ENCODE measurements at places on chromosomes 7 and 10.

DNA sequence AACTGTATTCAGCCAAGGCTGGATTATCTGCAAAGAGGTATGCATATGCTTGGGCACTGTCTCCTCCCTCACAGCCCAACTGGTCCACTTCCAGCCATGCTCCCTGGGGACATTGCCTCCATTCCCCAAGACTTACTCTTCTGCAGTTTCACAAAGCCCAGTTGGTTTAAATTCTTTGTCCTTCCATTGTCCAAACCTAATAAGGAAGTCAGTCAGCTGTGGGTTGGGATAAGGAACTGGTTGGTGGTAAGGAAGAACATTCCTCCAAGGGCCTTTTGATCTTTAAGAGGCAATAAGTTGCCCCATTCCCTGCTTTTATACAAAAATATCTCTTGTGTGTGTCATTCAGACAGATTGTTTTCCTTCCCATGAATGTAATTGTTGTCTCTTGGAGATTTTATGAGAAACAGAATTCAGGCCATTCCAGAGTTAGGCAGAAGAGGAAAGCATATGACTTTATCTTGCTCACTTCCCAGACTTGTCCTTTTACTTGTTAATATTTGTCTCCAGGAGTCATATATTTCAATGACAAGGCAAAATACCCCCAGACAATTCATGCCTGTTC, 673.7 kb downstream of the SUGCT start:
- H3K4me1 ChIP-seq, result no peaks in the 10 kb centered on the region
- no peak overlapping the region for H3K27ac ChIP-seq
- DNase-seq, result no peak
- no peak overlapping the region for H3K4me3 ChIP-seq
- H3K27me3 ChIP-seq, result no peaks in the 10 kb centered on the region

DNA sequence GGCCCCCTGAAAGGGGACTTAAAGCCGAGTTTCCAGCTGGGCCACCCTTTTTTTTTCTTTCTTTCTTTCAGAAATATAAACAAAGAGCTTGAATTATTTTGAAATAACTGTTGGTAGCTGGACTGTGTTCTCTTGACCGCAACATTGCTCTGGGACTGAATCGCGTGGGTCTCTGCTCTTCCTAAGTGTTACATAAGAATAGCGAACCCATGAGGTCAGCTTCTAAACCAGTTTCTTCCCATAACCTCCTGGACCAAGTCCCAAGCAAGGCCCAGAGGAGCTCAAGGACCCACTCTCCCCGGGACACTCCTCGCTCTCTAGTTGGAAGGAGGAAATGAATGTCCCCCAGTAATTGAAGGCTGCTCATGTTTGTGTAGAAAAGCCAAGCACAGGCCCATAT, 91.1 kb downstream of the CXCL12 start:
- no peaks in the 10 kb centered on the region for H3K36me3 ChIP-seq
- peak; percentile 70 for DNase-seq
- no peak overlapping the region for H3K4me3 ChIP-seq
- H3K27me3 ChIP-seq, result no peaks in the 10 kb centered on the region
- no peaks in the 10 kb centered on the region for H3K4me1 ChIP-seq
- peak overlapping the region; percentile 90 for H3K27ac ChIP-seq

DNA sequence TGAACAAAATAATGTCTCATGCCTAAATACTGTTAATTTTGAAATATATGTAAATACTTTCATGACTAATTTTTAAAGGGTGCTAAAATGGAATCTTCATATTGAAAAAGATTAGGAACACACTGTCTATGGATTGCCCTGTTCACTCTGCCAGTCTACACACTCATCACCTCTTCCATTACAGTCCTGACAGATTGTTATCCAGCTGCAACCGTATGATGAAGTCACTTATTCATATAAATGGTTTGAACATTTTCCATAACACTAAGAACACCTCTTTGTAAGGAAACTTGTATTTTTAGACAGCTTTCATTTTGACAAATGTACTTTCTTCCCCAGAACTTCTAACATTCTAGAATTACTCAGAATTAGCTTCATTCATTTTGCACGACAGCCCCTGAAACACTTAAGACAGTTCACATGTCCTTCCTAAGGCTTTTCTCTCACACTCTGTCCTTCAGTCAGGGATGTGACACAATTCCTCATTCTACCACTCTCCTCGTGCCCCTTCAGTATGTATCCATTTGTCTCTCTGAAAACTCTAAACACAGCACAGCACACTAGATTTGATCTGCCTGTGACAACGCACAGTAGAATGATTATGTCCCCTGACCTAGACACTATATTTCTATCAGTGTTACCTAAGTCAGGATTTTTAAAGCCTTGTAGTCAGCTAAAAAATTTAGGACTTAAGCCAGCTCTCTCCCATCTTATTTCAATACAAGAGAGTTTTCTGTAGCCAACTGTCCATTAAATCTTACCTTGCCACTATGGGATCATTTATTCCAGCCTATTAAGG, 71.9 kb downstream of the ORC5 start:
- no peak overlapping the region for H3K27ac ChIP-seq
- no peaks in the 10 kb centered on the region for H3K4me1 ChIP-seq
- no peaks in the 10 kb centered on the region for H3K36me3 ChIP-seq
- DNase-seq, result no peak
- H3K4me3 ChIP-seq, result no peak overlapping the region

DNA sequence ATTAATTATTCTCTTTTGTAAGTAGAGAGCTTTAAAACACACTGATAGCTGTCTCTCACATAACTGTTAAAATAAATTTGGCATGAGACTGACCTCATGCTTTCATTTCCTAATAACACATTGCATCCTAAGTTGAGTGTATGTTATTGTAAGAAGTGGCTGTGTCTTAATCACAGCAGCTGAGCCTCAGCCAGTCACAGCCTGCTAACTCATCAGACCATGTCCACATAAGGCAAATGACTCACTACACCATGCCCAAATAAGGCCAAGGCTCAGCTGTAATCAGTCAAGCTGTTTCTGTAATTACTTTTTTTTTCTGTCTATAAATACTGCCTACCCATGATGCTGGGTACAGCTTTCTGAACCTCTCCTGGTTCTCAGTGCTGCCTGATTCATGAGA, 860.9 kb downstream of the XPNPEP1 start:
- no peak overlapping the region for H3K27ac ChIP-seq
- H3K4me3 ChIP-seq, result no peak overlapping the region
- H3K36me3 ChIP-seq, result no peaks in the 10 kb centered on the region
- H3K4me1 ChIP-seq, result no peaks in the 10 kb centered on the region
- H3K27me3 ChIP-seq, result no peaks in the 10 kb centered on the region
- no peak for DNase-seq

DNA sequence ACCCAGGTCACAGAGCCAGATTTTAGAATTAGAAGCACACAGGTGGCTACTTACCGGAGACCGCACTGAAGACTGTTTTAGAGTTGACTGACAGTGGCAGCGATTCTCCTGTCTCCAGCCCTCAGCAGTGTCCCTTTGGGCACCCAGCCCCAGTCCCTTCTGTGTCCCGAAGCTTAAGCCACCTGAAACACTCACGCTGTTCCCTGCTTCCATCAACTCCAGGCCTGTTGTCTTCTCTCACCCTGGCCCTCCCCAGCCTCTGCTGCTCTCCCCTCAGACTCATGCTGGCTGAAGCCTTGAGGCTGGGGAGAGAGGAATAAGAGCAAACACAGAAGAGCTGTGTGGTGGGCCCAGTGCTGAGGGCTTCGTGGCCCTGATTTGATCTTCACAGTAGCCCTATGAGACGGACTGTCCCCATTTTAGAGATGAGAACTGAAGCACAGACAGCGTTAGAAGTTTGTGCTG, 10.6 kb downstream of the SAP25 start:
- no peaks in the 10 kb centered on the region for H3K36me3 ChIP-seq
- no peak for DNase-seq
- H3K27ac ChIP-seq, result no peak overlapping the region
- no peaks in the 10 kb centered on the region for H3K4me1 ChIP-seq
- H3K4me3 ChIP-seq, result no peak overlapping the region

DNA sequence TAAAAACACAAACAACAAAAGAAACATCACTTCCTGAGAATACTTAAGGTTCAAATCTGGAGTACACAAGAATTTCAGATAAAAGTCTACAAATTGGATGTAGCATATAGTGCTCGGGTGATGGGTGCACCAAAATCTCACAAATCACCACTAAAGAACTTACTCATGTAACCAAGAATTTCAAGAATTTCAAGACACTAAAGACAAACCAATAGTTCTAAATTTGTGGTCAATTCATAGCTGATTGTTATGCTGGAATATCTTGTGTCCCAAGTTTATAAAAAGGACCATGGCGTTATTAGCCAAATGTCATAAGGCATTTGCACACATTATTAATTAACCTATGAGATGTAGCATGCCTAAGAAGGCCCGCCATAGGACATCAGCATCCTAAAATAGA, 1204.1 kb upstream of the AUTS2 start:
- H3K27me3 ChIP-seq, result no peaks in the 10 kb centered on the region
- no peaks in the 10 kb centered on the region for H3K4me1 ChIP-seq
- H3K36me3 ChIP-seq, result no peaks in the 10 kb centered on the region
- no peak overlapping the region for H3K4me3 ChIP-seq
- no peak overlapping the region for H3K27ac ChIP-seq

DNA sequence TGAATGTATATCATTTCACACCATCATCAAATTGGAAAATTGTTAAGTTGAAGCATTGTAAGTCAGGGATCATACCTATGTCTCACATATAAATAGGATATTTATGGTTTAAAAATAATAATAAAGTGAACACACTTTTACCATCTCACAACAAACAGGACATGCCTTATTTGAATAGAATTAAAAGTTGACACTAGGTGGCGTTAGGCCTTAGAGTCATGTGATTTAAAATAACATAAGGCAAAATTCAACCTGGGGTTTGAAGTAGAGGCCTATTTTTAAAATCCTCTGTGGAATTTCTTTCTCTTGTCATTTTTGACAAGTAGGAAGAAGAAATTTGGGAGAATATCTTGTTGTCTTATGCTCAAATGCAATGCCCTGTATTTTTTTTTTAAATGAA, 184.7 kb upstream of the PCDH15 start:
- H3K27me3 ChIP-seq, result no peaks in the 10 kb centered on the region
- H3K4me1 ChIP-seq, result no peaks in the 10 kb centered on the region
- no peak overlapping the region for H3K27ac ChIP-seq
- DNase-seq, result no peak
- no peak overlapping the region for H3K4me3 ChIP-seq

GRCh38 chr7:24158975-24159374, 125.0 kb upstream of the NPY start:
- H3K4me3 ChIP-seq, result no peak overlapping the region
- no peak for DNase-seq
- no peaks in the 10 kb centered on the region for H3K36me3 ChIP-seq
- H3K27me3 ChIP-seq, result no peaks in the 10 kb centered on the region
- H3K27ac ChIP-seq, result no peak overlapping the region

- H3K4me3 ChIP-seq, result no peak overlapping the region
- H3K27me3 ChIP-seq, result no peaks in the 10 kb centered on the region
- no peak for DNase-seq
- no peak overlapping the region for H3K27ac ChIP-seq
- H3K4me1 ChIP-seq, result no peaks in the 10 kb centered on the region
- no peaks in the 10 kb centered on the region for H3K36me3 ChIP-seq
Measured at GRCh38 chr10:3401491-3401938, 228.9 kb upstream of the PITRM1 start.

DNA sequence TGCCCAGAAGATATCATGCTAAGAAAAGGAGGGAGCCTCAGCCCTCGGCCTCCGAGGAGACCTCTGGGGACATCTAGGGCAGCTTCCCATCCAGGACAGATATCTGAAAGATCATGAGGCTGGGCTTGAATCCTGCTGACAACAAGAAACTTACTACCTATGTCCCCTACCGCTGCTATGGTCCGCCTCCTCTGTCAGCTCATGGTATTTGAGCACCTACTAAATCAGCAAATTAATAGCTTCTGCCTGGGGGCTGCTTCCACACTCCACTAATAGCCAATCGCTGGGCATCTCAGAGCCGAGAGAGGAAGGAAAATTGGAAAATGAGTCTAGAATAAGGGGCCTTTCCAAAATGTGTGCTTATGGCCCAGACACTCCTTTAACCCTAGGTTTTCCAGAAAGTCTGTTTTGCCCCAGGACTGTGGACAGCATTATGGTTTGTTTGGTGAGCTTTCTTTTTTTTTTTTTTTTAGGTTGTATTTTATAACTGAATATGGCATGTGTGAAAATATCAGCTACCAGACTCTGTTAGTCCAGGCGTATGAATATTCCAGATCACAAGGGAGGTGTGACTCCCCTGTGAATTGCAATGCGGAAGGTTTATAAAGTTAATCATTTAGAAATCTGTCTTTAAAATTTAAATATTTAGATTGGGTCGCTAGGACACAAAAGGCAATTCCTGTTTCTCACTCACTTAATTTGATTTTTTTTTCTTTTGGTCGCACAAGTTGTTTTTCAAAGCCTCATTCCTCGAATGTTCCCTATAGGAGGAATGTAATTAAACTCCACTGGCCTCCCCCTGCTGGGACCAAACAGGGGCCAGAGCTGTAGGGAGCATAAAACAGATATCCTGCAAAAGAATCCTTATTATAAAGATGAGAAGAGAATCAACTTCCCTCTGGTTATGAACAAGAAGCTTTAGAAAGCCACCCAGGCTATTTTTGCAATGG, 89.4 kb downstream of the PARP12 start:
- no peak for DNase-seq
- no peak overlapping the region for H3K4me3 ChIP-seq
- H3K36me3 ChIP-seq, result no peaks in the 10 kb centered on the region
- no peaks in the 10 kb centered on the region for H3K27me3 ChIP-seq
- H3K27ac ChIP-seq, result no peak overlapping the region
- no peaks in the 10 kb centered on the region for H3K4me1 ChIP-seq

DNA sequence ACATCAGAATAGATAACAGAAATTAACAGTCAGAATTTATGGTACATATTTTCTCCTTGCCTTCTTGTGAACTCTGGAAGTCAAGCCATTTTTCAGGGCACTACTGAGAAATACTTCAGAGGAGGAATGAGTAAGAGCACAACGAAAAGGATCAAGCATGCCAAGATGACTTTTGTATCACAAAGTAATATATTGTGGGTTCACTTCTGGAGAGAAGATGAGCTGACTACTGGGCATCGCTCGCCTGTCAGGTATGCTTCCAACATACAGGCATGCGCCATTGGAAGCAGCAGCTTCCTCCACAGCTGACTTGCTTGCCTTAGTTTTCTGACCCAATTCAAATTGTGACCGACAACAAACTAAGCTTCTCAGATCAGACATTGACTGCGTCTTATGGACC, 137.3 kb downstream of the VTI1A start:
- no peaks in the 10 kb centered on the region for H3K36me3 ChIP-seq
- no peaks in the 10 kb centered on the region for H3K27me3 ChIP-seq
- no peaks in the 10 kb centered on the region for H3K4me1 ChIP-seq
- no peak for DNase-seq
- H3K27ac ChIP-seq, result no peak overlapping the region

- no peaks in the 10 kb centered on the region for H3K27me3 ChIP-seq
- H3K4me1 ChIP-seq, result no peaks in the 10 kb centered on the region
- no peak overlapping the region for H3K4me3 ChIP-seq
Measured at GRCh38 chr7:107133396-107133795, 35.4 kb upstream of the HBP1 start.

- H3K36me3 ChIP-seq, result no peaks in the 10 kb centered on the region
- no peak overlapping the region for H3K27ac ChIP-seq
- H3K27me3 ChIP-seq, result no peaks in the 10 kb centered on the region
- H3K4me3 ChIP-seq, result no peak overlapping the region
- DNase-seq, result no peak
Measured at GRCh38 chr7:93862651-93863050, 27.9 kb downstream of the TFPI2 start.
